ENCODE measurements at places on chromosomes 3 and 15.

DNA sequence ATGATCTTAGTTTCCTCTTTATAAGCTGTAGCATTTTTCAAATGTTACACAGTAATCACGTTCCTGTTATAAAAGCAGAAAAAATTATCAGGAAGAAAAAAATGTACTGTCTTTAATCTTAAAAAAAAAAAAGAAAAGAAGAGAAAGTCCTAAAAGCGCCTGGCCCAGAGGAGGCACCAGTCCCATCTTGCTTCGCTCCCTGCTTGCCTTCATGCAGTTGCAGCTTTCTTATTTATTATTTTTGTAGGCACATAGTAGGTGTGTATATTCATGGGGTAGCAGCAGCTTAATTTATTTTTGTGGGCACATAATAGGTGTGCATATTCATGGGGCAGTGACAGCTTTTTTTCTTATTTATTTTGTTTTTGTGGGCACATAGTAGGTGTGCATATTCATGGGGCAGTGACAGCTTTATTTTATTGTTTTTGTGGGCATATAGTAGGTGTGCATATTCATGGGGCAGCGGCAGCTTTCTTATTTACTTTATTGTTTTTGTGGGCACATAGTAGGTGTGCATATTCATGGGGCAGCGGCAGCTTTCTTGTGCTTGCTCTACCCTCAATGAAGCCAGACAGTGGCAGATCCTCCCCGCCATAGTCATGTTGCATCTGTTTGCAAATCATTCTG lies 5.5 kb upstream of the EHD4 start:
- no peak for DNase-seq

DNA sequence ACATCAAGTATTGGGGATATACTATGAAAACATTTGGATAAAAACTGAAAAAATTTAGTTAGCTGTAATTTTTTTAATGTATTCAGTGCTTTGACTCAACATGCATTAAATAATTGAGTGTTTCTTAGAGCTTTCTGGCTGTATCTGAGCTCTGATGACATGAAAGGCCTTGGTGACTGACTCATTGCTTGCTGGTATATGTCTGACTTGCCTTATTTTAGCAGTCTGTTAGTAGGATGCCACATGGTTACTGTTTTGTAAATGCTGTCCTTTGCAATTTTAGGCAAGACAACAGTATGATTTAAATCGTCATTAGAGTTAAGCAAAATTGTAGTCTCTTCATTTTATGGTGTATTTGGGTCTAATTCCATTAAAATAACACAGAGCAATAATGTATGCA lies 199.2 kb downstream of the GHSR start:
- DNase-seq, result no peak

GRCh38 chr3:116045314-116045713 lies 400.0 kb downstream of the LSAMP start:
- DNase-seq, result no peak

- DNase-seq, result no peak
These were observed 97.9 kb upstream of the C3orf80 start for GRCh38 chr3:160127308-160127707.

GRCh38 chr3:148173851-148174250 lies 523.9 kb upstream of the AGTR1 start:
- no peak for DNase-seq

DNA sequence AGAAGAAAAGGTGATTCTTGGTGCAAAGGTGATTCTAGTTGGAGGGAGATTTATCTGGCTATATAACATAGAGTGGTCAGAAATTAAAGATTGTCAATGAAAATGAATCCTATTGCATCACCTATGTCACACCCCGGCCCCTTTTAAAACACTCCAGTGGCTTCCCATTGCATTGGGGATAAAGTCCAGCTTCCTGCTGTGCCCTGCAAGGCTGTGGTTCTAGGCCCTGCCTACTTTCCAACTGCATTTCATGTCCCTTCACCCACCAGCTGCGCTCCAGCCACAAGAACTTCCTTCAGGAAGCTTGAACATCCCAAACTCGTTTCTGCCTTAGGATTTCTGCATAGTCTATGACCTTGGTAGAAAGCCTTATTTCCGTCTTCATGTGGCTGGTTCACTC lies 118.7 kb upstream of the UMPS start:
- no peak for DNase-seq

GRCh38 chr15:42138968-42139386 lies 17.5 kb downstream of the PLA2G4F start:
- DNase-seq, result no peak

DNA sequence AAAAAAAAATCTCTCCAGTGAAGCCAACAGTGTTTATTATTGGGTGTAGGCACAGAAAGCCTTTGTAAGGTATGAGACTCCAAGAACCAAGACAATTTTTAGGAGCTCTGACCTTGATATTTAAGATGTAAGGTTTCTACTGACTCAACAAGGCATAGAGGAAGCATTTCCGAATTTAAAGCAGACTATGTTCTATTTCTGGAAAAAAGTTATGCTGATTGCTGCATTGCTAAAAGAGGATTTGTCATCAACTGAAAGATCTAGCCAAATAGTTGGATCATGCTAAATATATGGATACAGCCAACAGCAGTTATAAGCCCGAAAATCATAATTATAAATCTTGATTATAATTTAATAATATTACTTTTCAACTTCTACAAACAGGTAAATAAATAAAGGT lies 53.3 kb upstream of the MELTF start:
- no peak for DNase-seq

DNA sequence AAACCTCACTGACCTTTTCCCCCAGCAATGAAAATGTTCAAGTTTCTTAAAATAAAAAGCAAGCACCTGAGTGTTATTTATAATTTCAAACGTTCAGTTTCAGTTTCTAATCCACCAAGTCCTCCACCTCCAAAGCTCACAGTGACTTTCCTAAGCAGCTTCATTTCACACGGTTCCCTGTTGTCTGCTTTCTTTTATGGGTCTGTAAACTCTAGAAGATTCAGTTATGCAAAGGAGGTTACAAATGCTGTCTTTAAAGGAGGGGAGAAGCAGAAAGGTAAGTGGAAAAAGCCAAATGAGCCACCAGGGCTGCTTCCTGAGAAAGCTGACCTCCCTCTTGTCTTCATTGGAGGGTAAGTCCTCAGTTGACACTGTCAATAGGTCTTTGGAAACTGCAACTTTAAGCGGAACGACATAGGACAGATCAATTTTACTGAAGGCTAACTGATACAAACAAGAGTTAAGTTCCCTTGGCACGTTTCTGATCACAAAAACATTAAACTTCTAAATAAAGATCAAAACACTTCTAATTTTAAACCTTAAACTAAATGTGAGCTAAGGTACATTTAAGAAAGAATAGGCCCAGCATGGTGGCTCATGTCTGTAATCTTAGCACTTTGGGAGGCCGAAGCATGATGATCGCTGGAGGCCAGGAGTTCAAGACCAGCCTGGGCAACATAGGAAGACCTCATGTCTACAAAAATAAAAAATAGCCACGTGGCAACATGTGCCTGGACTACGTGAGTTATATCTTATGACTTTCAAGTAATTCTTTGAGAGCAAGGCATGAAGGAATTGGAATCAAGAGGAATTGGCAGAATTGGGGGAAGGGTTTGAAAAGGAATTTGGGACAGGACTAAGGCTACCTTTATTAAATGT lies 151.9 kb upstream of the UBE2E1 start:
- no peak for DNase-seq

GRCh38 chr15:68518785-68519430 lies 59.9 kb upstream of the CORO2B start:
- DNase-seq, result no peak

DNA sequence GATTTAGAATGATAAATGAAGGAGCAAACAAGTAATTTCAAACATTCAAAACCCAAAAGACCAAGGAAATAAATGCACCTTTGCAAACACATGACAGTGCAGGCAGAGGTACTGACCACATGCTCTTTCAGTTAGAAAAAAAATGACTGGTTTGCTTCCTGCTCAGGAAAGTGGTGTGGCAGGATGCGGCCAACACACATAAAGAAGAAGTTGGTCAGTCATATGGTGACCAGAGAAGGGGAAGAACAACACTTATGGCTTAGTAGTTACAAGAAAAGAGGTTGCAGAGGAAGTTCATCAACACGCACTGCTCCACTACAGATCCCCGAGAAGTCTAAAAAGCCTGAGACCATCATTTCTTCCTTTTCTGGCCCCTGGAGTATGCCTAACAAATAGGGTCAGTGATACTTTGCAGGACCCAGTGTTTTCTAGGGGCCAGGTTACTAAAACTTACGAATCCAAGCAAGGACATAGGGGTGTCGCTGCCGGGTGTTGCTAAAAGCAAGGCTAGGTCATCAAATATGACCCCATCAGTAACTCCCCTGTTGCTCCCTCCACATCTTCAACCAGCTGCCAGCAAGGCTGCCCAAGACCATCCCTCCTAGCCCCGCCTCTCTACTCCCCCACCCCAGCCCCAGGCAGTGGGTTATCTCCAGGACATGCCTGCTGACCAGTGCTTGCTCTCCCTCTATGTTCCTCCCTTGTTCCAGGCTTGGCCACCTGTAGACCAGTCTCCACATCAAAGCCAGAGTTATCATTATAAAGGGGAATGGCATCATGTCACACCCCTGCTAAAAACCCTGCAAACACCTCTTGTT lies 11.2 kb downstream of the ATP8B4 start:
- peak; percentile 88 for DNase-seq

DNA sequence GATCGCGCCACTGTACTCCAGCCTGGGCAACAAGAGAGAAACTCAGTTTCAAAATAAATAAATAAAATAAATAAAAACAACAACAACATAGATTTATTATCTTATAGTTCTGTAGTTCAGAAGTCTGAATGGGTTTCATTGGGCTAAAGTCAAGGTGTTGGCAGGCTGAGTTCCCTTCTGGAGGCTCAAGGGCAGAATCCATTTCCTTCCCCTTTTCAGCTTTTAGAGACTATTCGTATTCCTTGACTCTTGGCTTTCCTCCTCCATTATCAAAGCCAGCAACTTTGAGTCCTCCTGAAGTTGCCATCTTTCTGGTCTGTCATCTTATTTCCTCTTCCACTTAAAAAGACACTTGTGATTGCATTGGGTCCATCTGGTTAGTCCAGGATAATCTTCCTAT lies 12.1 kb downstream of the BLM start:
- DNase-seq, result no peak

GRCh38 chr3:142902356-142902755 lies 13.5 kb upstream of the PCOLCE2 start:
- DNase-seq, result no peak

DNA sequence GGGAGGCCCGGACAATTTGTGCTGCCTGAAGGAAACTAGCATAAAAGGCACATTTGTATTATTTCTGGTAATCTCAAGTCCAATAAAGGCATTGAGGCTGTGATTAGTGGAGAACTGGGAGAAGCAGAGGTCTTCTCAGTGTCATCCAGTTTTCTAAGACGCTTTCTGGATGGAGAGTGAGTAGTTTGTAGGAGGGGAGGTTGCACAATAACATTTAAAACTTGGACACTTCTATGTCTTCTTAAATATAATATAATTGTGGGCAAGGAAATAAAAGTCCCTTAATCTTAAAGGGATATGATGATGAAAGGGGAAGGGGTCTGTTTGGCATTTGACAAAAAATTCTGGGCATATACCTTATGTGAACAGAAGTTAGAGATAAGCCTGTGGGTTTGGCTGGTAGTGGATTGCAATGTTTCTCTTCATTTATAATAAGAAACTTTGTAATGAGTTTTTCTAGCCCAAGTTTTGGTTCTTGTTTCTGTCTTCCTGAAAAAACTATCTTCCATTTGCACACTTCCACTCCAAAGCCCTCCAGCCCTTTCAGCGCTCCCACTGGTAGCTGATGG lies 291.6 kb upstream of the TGFBR2 start:
- DNase-seq, result no peak

- no peak for DNase-seq
These were observed 70.4 kb downstream of the NIPA2 start for GRCh38 chr15:22908830-22909229.

DNA sequence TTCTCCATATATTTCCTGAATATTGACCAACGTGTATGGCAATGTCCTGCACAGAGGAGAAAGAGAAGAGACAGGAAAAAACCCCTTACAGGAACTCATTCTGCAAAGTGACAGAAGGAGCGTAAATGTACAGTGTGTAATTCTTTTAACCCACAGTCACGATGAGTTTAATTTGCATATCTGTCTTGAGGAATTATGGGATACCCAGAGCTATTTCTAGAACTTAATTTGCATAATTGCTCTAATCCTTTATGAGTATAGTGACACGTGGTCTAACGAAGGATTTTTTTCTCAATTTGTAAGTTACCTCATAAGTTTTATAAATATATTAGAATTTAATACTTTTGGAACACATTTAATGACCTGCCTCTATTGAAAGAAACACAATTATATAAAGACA lies 9.8 kb downstream of the GPR27 start:
- DNase-seq, result no peak

DNA sequence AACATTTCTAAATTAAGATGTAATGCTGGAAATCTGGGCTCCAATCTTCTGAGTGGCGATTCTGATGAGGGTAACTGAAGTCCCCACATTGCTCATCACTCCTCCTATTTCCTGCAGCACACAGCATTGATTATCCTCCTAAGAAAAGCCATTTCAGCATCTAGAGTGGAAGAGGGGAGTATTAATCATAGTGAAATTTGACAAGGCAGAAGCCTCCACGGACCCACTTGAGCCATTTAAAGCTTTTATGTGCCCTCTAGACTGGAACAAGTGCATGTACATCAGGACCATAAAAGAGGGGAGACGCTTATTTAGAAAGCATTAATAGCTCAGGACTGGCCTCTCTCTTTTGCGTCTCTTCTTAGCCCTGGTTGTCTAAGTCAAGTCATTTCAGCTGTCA lies 25.8 kb downstream of the AQP9 start:
- DNase-seq, result no peak

DNA sequence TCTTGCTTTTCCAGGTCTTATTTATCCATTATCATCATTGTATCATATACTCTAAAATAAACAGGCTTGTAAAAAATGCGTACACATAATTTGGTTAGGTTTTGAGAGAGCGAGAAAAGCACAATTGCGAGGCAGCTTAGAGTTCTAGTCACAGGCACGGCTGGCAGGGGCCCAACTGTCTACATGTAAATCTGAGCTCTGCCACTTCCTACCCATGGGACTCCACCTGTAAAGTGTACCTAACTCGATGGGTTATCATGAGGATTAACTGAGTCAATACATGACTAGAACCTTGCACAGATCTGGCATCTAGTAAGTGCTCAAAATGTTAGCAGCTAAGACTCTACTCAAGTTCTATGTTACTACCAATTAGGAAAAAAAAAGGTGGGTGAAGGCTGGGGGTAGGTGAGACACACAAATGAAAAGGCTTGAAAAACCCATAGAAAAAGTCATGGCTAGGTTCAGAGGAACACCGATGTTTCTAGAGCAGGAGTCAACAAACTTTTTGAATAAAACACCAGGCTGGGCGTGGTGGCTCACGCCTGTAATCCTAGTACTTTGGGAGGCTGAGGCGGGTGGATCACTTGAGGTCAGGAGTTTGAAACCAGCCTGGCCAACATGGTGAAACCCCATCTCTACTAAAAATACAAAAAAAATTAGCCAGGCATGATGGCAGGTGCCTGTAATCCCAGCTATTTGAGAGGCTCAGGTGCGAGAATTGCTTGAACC lies 36.2 kb downstream of the GLB1 start:
- no peak for DNase-seq

- DNase-seq, result no peak
These were observed 86.6 kb downstream of the TOP2B start for GRCh38 chr3:25578059-25578458.

- no peak for DNase-seq
These were observed 58.0 kb upstream of the LRTM1 start for GRCh38 chr3:54985856-54986255.

GRCh38 chr15:40045572-40046217 lies 6.7 kb upstream of the SRP14 start:
- no peak for DNase-seq
